ENCODE measurements at places on chromosomes 1 and 21.
A peak's percentile ranks its signal among the peaks of the same experiment; 100 is the strongest.

DNA sequence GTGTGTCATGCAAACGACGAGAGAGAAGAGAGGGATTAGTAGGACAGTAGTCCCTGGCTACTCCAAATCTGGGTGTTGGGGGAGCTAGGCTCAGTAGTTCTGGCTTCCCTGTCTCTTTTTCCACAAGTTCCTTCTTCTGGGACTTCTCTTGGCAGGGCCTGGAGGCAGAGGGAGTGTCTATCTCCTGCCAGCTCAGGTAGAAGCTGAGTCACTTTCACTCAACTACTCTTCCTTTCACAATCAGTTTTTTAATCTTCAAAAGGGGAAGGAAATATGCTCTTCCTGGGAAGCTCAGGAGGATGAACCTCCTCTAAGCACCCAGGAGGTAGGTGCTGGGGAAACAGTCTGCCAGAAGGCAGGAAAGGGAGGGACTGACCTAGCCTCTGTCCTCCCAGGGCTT, 35.2 kb upstream of the MAGOH start:
- DNase-seq = no peak

GRCh38 chr21:16198546-16198945, 468.8 kb downstream of the USP25 start:
- DNase-seq = no peak

DNA sequence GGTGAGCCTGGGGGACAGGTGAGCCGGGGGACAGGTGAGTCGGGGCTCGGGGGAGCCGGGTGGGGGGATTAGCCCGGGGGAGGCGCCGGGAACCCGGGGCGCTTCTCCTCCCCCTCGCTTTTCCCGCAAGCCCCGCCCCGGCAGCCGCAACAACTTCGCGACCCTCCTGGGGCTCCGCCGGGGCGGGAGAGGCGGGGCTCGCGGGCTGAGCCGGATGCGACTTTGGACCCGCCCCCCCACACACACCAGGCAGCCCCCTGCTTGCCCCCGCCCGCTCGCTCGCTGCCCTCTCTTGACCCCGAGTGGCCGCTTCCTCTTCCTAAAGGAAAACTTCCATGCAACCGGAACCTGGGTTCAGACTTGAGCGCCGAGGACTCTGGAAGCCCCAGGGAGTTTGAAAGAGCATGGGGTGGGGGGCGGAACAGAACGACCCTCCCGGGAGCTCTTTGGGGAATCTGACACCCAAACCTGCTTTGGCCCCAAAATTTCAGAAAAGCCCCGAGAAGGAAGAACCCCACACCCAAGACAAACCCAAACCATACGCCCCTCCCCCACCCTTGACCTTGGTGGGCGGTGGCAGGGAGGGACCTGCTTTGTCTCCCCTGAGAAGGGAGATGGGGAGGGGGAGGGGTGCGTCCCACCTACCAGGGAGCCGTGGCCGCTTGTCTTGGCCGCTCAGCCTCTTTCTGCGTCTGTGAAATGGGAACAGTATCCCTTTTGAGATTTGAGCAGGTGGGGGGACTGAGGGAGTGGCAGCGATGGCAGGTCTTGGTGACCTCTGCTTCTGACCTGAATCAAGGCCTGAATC, 550 bp downstream of the ARHGEF16 start:
- DNase-seq = no peak

DNA sequence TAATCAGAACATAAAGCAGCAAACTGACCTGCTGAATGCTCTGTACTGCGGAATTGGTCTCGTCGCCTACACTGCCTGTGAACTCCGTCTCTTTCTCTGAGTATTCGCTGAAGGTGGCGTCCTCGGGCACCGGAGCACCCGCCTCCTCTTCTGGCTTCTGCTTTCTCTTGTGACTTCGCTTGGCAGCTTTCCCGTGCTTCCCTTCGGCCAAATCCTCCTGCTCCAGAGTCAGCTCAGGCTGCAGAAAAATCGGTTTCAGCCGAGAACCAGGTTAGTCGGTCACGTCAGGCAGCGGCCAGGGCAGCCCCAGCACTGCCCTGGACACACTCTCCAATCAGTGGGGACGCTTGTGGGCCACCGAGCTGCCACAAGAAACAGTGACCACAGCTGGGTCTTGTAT, 35.8 kb upstream of the RIPK4 start:
- DNase-seq = no peak

- no peak for DNase-seq
Measured at GRCh38 chr1:7315946-7316345, 455.1 kb upstream of the VAMP3 start.

GRCh38 chr1:182004601-182005000, 56.9 kb downstream of the ZNF648 start:
- DNase-seq = no peak

GRCh38 chr21:44657635-44658540, at the start of gene KRTAP12-3:
KRTAP12-3 (plus strand) TSS chr21:44657932; CDS start chr21:44657980, 48 bp downstream.
- DNase-seq = no peak

GRCh38 chr1:186620566-186621350, 59.5 kb downstream of the PTGS2 start:
- no peak for DNase-seq

- DNase-seq = no peak
Measured at GRCh38 chr1:178057912-178058534, 35.9 kb upstream of the RASAL2 start.

DNA sequence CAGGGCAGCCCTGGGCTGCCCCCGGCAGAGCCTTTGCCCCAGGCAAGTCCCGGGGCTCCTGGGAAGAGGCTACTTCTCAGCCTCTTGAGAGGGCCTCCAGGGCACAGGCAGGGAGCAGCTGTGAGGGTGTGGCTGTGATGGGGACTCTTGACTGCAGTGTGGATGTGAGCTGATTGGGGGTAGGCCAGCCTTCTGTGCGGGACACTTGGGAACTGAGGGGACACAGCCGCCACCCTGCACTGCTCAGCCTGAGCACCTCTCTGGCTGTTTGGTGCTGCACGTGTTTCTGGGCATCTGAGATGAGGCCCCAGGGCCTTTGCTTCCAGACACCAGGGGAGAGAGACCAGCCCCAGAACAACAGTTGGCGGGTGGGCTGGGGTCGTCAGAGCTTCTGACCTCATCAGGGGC, 62.1 kb downstream of the SKI start:
- no peak for DNase-seq

GRCh38 chr1:1628754-1629429, 3.1 kb upstream of the MMP23B start:
- DNase-seq = no peak

DNA sequence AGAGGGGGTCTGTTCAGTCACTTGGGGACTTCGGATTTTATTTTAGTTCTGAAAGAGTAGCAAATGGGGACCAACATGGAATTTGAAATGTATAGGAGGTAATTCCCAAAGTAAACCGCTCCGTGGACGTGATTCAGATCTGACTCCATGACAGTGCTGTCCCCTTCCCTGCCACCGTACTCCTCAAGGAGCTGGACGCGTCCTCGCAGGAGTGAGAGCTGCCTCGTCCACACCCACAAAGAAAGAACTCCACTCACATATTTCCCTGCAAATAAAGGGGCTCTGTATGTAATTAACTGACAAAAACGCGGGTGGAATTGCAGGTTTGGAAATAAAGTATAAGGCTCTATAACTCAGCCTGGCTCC, 183.6 kb downstream of the ETS2 start:
- no peak for DNase-seq

- DNase-seq = no peak
Measured at GRCh38 chr1:163777205-163777604, 455.5 kb downstream of the NUF2 start.

GRCh38 chr21:40141621-40142020, 274.4 kb downstream of the PCP4 start:
- DNase-seq = no peak

GRCh38 chr1:203504400-203505250, 10.7 kb downstream of the OPTC start:
- DNase-seq = peak; percentile 58

DNA sequence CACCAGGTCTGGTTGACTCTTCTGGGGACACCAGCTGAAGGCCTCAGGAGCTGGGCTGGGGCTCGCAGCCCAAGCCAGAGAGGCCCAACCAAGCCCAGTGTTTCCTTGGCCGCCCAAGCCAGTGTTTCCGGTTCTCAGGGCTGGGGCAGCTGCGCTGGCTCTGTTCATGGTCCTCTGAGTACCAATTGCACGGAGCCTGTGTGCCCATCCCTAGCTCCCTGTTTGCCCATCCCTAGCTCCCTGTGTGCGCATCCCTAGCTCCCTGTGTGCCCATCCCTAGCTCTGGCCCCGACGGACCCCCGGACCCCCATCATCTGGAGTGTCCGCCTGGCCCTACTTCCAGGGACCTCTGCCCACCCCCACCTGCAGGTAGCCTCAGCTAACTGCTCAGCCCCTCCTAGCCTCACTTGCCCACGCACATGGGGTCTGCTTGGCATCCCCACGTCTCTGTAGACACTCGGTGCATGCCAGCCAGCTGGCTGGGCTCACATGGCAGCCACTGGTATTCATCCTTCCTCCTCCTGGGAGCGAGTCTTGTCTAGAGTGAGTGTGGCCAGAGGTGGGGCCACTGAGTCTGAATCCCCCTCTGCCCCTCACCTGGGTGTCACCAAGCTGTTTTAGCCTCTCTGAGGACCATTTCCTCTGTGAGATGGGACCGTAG, 64.0 kb downstream of the WNT9A start:
- no peak for DNase-seq

DNA sequence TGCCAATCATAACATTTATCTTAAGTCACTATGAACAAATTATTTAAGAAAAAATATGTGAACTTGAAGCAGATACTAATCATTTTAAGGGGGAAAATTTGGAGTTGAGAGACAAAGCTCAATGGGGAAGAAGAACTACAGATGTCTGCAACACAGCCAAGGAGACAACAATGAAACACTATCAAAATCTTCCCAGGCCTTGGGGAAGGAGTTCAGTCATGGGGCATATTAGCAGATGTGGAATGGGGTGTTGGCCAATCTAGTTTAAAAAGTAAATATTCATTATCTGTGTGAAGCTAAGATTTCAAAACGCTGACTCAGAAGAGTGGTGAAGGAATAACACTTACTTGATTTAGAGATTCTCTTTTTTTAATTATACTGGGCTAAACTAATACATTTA, 671.6 kb upstream of the ZP4 start:
- DNase-seq = no peak

DNA sequence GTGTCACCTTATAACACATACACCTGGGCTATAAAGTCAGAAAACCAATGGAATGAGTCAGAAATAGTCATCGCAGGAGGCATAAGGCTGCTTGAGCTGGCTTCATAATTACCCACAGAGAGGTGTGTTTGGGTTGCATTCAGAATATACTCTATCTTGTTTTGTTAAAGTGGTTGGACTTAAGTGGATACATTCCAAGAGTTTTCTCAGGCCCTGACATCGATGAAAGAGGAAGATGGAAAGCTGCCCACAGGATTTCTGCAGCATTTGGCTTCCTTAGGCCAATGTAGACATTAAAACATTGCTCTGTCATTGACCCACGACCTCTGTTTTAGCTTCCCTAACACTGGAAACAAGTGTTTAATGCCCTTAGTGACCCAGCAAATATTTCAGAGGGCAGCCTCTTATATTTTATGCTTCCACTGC, 18.6 kb upstream of the BCL10 start:
- no peak for DNase-seq

DNA sequence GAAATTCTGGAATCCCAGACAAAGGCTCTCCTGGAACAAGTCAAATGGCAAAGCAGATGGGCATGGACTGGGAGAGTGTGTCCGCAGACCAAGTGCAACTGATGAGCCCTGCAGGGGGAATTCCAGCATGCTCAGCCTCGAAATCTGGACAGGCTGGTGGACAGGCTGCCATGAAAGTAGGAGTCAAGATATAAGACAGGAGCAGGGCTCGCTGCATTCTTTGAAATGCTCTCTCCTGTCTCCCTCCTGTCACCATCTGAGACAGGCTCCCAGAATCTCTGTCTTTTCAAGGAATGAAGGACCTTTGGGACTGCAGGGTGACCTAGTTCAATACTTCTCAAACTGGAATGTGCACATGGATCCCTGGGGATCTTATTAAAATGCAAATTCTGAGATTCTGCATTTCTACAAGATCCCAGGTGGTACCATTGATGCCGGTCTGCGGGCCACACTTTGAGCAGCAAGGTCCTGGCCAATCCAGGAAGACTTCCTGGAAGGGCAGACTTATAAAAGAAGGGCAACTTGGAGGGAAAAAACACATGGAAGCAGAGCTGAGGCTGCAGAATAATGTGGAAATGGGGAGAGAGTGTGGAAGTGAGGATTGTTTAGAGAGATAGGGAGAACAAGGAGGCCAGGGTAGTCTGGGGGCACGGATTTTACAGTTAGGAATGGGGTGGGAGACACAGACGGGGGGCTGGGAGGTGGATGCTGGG, 29.8 kb downstream of the TNNT2 start:
- no peak for DNase-seq

GRCh38 chr1:206651014-206651413, 15.7 kb downstream of the DYRK3 start:
- no peak for DNase-seq

DNA sequence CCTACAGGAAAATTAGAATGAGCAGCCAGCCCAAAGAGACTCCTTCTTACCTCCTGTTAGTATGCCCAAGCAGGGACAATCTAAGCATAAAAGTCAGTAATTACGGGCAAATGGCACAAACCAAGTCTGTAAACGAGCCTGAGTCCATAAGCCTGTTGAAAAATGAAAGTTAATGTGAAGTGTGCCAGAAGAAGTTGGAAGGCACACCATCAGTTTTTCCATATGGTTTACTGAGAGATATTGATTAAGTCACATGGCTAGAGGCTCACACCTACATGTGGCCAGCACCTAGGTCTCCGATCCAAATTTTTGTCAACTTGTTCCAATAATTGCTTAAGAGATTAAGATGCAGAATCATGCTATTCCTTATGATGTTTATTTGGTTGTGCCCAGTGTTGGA, 242.4 kb upstream of the CSF3R start:
- no peak for DNase-seq

GRCh38 chr21:33132054-33132453, 62.1 kb downstream of the OLIG1 start:
- DNase-seq = no peak
